ENCODE measurements at places on chromosomes 7 and 10.

DNA sequence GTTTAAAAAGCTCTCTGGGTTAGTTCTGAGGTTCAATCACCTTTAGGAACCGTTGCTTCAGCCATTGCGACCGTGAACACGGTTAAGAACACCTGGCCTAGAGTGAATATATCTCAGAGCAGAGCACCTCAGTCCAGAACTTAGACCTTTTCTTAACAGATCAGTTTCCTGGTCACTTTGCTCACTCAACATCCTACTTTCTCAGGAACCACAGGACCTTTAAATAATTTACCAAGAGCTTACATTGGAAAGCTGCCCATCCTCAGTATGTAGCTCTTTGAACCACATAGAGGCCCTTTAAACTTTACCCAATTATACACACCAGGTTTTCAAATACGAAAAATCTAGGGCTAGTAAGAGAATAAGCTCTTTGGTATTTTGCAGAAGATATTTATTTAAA, 153.2 kb downstream of the NRBF2 start:
- no peak for DNase-seq

GRCh38 chr10:17144757-17145156, 15.1 kb upstream of the CUBN start:
- DNase-seq, result no peak

DNA sequence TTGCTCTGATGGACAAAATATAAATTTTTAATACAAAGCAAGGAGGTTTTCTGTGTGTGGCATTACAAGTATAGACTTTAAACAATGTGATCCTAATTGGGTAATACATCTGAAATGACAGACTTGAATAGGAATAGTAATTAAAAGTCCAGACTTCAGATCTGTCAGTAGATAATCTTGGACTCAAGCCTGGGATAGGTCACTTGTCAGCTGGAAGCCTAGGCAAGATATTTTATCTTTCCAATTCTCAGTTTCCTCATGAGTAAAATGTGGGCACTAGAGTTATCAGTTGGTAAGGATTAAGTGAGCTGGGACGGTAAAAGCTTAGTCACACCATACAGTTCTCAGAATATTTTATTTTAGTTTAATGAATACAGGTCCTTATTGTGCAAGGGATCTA, 10.4 kb upstream of the ZMYND11 start:
- no peak for DNase-seq

- no peak for DNase-seq
Measured at GRCh38 chr7:112511451-112512202, 30.8 kb downstream of the LSMEM1 start.

- DNase-seq, result no peak
Measured at GRCh38 chr10:89266721-89267453, 15.3 kb upstream of the LIPA start.

- DNase-seq, result no peak
Measured at GRCh38 chr10:102781921-102782557, 38.3 kb downstream of the WBP1L start.

GRCh38 chr7:109190766-109191398, 621.2 kb downstream of the DNAJB9 start:
- no peak for DNase-seq

GRCh38 chr10:92091965-92092364, 168.4 kb downstream of the BTAF1 start:
- DNase-seq, result no peak

DNA sequence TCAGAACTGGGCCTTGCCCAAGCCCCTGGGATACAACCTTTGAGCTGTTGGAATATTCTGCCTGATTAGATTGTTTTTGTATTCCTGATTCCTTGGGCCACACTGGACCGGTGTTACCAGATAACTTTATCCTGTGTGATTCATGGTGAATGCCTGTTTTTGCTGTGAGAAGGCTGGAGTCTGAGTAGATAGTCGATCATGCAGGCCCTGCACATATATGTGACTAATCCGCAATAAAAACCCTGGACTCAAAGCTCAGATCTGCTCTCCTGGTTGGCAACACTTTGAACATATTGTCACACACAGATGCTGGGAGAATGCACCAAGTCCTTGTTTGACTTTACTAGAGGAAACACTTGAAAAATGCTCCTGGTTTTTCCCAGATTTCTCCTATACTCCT, 183.9 kb upstream of the MBL2 start:
- no peak for DNase-seq

GRCh38 chr7:26398427-26398755, 106.7 kb downstream of the SNX10 start:
- peak; percentile 57 for DNase-seq

GRCh38 chr10:105291571-105291970, 650.5 kb downstream of the SORCS3 start:
- DNase-seq, result no peak

DNA sequence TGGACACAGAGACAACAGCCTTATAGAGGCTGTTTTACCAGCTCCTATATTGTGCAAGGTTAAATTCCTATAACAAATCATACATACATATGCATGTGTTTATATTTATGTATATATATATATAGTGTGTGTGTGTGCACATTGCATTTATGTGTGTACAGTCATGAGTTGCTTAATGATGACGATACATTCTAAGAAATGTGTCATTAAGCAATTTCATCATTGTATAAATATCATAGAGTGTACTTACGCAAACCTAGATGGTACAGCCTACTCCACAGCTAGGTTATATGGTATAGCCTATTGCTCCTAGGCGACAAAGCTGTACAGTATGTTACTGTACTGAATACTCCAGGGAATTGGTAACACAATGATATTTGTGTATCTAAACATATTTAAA, 30.1 kb upstream of the TNKS2 start:
- no peak for DNase-seq

DNA sequence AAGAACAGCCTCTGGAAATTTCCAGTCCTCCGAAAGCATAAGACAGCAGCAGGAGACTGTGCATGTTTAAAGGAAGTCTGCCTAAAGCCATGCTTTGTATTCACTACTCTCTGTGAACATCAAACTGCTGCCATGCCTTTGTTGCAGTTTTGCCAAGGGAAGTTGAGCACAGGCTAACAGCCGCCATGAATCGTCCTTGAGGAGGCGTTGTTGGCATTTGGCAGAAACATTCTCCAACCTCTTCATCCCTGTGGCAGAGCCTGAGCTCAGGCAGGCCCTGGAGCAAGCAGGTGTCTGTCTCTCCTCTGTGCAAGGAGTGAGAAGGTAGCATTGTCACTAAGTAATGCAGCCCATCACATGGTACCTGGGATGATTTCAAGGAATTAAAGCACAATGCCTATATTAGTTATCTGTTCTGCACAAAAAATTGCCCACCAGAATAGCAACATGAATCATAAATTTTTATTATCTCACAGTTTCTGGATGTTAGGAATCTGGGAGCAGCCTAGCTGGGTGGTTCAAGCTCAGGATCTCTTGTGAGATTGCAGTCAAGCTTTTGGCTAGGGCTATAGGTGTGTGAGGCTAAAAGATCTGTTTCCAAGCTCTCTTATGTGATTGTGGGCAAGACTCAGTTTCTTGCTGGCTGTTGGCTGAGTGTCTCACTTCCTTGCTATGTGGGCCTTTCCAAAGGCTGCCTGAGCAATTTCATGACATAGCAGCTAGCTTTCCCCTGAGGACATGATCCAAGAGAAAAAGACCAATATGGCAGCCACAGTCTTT, 46.5 kb upstream of the KIAA1217 start:
- DNase-seq, result no peak

GRCh38 chr7:44994877-44995554, 5.0 kb upstream of the CCM2 start:
- DNase-seq, result no peak

DNA sequence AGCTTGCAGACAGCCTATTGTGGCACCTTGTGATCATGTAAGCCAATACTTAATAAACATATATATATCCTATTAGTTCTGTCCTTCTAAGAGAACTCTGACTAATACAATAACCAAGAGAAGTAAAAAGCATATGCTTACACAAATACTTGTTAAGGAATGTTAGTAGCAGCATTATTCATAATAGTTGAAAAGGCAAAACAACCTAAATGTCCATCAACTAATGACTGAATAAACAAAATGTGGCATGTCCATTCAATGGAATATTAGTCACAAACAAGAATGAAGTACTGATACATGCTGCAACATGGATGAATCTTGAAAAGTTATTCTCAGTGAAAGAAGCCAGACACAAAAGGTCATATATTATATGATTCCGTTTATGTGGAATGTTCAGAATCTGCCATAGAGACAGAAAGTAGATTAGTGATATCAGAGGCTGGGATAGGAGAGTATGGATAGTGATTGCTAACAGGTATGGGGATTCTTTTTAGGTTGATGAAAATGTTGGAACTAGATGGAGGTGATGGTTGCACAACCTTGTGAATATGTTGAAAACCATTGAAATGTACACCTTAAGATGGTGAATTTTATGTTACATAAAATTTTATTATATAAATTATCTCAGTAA, 112.5 kb upstream of the UNC5B start:
- DNase-seq, result no peak

- DNase-seq, result no peak
Measured at GRCh38 chr7:38070718-38071117, 107.3 kb upstream of the STARD3NL start.

DNA sequence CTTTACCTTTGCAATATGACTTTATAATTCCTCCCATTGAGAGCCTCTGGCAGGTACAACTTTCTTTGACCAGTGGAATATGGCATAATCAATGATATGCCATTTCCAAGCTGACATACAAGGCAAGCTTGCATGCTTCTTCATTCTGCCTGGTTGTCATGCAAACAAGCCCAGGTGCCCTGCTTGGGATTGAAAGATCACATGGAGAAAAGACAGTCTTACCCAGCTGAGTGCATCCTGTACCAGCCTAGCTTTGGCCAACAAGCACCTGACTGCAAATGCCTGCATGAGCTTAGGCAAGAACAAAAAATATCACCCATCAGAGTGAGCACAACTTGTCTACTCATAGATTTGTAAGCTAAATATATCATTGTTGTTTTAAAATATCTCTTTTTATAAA, 82.9 kb upstream of the KCND2 start:
- no peak for DNase-seq

DNA sequence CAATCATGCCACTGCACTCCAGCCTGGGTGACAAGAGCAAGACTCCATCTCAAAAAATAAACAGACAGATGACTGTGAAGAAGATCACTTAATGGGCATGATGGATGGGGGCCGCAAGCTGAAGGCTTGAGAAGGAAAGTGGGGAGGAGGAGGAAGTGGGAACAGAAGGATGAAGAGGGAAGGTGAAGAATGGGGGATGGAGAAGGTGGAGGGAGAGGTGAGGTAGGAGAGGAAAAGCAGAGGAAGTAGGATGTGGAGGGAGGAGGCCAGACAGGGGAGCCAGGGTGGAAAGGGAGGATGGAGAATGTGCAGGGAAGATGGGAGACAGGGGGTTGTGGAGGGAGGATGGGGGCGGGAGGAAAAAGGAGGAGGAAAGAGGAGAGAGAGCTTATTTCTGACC, 68.8 kb downstream of the SVOPL start:
- no peak for DNase-seq

DNA sequence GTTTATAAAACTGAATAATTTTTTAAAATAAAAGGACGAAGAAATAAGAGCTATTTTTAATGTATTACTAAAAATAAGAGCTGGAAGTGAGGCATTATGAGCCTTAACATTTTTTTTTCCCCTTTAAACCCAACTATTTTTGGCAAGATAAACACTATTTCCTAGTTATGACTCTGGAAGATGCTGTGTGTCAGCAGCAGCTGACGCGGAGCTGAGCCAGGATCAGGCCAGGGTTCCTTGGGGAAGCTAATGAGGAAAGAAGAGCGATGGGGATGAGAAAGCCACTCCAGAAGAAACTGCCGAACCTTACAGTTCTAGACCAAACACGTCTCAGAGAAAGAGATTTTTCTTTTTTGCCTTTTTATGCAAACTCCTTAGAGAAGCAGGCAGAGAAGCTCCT, 85.9 kb downstream of the USP6NL start:
- DNase-seq, result no peak

DNA sequence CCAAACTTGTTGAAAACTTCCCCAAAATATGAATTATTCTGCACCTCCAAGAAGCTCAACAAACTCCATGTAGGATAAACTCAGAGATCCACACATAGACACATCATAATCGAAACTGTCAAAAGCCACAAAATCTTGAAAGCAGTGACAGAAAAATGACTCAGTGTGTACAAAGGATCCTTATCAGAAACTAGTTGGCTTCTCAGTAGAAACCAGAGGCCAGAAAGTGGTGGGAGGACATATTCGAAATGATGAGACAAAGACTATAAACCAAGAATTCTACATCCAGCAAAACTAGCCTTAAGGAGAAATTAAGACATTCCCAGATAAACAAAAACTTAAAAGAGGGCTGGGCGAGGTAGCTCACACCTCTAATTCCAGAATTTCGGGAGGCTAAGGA, 38.5 kb downstream of the MCMBP start:
- no peak for DNase-seq

- DNase-seq, result no peak
Measured at GRCh38 chr10:8618834-8619233, 564.3 kb downstream of the GATA3 start.

- DNase-seq, result no peak
Measured at GRCh38 chr10:110357252-110357780, 52.6 kb upstream of the SMNDC1 start.

DNA sequence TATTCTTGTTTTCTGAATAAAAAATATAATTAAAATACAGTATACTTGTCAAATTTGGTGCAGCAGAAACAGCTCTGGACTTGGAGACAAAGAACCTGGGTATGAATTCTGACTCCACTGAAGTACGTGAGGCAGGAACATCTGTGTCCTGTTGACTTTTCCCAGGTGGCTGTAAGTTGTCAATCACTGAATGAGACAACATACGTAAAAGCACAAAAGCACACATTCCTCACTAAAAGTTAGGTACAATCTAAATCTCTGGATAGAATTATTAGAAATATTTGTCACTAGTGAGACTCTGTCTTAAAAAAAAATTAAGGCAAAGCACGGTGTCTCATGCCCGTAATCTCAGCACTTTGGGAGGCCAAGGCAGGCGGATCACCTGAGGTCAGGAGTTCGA, 18.1 kb downstream of the CFAP58 start:
- DNase-seq, result no peak

- DNase-seq, result no peak
Measured at GRCh38 chr10:45183174-45183573, 132.2 kb downstream of the OR13A1 start.

- DNase-seq, result no peak
Measured at GRCh38 chr10:52609626-52610240, 162.9 kb downstream of the MBL2 start.

DNA sequence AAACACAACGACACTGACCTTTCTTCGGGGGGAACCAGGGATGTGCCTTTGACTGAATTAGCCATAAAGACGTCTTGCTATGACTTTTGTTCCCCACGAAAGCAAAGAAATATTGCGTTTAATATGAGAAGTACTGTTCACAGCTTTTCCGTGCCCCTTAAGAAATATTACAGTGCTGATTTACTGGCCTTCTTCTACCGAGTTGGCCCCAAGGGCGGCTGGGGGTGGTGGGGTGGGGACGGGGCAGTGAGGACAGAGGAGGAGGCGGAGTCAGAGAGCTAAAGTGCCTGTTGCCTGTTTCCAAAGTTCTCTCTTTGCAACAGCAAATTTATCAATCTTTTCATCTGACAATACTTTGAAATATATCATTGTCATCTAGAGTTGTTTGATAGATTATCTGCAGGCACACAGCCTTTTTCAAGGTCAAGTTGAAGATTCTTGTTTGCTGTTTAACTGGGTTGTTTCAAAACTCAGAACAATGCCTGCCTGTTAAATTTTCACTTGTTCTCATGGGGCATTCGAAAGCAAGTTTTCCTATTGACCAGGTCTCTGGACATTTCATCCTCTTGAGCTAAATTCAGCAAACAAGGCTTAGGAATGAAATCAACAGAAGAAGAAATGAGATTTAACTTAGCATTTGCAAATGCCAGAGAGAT, 9.0 kb downstream of the PTF1A start:
- no peak for DNase-seq

- DNase-seq, result no peak
Measured at GRCh38 chr10:123636598-123637325, 29.4 kb upstream of the GPR26 start.
